ENCODE measurements at places on chromosomes 2 and 18.

GRCh38 chr2:174878537-174879147 lies 114.4 kb upstream of the CHRNA1 start:
- DNase-seq, result no peak

DNA sequence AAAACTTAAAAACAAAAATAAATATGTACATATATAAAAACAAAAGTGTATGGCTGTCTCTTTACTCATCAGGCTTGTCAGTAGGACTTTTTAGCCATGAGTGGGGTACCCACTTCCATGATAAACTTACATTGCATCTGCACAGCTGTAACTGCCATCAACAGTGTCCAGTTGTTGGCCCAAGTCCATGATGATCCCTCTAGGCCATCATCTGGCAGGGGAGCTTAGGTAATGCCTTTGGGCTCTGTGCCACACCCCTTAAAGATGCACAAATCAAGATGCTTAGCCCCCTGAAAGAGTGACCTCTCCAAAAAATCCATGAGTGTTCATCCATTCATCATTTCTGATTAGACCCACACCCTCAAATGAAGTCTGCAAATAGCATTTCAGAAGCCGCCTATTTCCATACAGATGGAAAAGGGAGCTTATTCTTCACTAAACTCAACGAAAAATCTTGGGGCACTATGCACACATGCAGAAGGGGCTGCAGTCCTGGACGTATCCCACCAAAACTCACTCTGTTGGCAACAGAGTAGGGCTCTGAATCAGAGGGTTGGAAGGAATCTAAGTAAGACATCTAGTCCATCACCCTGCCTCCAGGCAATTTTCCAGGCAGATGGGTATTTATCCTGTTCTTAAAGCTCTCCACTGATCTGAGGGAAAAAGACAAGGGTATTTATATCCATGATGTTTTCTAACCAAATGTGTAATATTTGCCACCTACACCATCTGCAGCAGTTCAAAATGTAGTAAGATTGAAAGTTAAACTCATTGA lies 691.0 kb downstream of the ZEB2 start:
- DNase-seq, result no peak

DNA sequence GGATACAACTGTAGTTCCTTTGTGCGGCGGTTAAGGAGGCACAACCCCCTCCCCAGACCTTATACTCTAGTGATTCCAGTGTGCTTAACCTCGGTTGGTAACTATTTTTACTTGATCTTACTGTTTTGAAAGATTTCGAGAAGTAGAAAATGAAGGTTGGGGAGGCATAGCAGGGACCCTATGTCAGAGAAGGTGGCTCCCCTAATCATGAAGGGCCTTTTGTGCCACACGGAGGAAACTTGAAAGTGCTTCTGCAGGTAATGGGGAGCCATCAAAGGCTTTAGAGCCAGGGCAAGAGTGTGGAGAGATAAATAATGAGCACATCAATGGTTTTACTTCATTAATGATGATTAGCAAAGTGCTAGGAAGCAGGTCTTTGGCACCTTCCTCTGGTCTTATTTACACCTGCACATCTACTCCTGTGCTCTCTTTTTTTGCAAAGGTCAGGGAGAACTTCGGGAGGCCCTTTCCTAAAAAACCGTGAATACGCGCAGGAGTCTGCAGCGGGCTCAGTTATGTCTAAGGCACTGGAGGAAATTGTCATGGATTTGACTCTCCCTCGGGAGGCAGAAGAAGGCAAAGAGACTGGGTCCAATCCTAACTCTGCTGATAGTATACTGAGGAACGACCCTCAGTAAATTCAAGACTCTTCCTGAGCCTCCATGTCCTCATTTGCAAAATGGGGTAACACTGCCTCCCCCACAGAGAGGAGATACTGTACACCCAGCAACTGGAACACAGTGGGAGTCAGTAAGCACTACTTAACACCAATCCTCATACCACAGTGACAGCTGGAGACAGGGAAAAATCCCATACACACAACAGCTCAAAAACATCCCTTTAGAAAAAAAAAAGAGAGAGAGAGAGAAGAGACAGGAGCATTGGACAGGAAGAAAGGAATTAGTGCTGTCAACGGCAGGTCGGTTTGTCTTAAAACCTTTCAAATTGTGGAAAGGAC lies 81.6 kb downstream of the DDX1 start:
- DNase-seq, result no peak

DNA sequence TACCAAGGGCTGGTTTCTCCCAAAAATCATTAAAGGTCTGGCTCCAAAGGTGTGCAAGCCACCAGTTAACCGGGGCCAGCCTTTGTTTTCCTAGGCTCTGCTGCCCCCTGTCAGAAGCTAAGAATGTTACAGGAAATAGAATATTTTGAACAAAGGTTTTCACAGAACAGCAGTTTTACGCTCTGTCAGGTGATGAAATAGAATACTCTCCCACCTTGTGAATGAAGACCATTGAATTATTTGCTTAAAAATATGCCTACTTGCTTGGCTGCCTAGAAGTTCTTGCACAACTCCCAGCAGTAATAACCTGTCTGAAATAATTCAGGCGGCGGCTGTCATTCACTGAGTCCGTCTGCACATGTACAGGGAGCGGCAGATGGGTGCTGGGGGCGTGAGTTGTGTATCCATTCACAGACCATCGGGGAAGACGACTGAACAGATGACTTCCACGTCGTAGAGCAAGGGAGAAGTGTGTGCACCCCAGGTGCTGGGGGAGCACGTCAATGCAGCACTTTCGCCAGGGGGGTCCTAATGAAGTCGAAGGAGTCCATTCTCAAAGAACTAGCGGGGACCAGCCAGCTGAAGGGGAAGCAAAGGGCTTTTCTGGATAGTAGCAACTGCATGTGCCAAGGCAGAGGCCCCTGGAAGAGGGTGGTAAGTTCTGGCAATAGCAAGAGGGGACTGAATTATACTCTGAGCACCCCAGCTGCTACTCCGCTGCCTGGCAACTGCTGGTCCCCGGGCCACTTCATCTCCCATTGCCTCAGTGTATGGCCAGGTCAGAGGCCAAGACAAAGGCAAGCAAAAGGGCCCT lies 56.1 kb downstream of the SF3B1 start:
- peak; percentile 48 for DNase-seq

DNA sequence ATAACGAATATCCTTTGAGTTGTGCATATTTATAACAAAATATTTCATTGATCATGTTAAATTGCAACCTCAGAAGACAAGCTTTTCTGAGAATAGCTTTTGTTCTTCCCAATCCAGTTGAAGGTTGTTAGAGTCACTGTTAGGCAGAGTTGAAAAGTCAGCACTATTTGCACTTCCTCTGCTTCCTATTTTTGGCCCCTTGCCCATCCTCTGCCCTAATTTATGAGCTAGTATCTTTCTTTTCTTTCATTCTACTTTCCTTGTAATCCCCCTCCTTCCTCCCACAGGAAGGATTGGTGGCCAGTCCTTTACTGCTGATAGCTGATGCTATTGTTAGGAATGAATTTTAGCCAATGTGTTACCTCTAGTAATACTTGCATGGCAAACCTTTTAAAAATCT lies 4.9 kb downstream of the RALB start:
- DNase-seq, result no peak

DNA sequence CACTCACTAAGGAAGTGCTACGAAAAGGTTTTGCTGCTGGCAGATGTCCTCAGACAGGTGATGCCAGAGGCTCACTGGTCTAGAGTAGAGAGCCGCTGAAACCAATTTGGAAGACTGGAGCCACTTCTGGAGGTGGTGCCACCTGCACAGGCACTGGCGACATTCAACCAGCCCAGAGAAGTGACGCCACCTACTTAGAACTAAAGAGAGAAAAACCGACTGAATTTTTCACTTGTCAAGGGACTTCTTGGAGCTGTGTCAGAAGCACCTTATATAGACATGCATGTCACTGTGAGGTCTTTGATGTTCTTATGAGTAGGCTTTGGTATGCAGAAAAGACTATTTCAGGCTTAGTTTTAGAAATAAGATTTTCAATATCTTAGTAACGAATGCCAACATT lies 71.4 kb downstream of the BOD1L2 start:
- no peak for DNase-seq

DNA sequence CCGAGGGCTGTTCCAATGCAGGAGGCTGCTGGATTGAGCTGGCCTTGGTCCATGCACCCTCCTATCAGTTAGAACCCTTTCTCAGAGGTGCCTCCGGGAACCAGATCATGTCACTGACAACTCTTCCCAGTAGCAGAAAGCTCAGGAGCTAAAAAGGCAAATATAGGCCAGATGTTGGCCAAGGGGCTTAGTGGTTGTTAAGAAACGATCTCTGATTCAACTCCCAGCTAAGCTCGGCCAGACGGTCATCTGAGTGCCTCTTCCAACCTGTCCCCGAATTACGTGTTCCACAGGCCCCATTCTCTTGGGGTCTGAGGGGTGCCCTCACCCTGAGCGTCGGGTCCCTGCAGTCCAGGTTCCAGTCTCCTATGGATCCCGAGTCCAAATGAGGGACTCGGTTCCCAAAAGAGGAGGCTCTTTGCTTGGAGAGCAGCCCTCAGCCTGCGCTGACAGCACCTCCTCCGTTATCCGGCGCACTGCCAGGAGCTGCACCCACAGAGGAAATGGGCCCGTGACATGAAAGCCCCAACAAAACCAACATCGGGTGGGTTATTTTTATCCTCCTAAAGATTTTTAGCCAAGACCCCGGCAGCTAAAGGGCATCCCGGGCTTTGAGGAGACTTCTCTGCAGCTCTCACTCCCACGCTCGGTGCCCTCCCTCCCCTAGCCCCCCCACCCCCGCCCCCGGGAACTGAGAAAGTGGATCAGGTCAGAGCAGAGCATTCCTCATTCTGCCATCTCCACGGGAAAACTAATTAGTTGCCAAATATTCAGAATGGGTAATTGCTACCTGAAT lies 106.6 kb upstream of the ID2 start:
- no peak for DNase-seq

DNA sequence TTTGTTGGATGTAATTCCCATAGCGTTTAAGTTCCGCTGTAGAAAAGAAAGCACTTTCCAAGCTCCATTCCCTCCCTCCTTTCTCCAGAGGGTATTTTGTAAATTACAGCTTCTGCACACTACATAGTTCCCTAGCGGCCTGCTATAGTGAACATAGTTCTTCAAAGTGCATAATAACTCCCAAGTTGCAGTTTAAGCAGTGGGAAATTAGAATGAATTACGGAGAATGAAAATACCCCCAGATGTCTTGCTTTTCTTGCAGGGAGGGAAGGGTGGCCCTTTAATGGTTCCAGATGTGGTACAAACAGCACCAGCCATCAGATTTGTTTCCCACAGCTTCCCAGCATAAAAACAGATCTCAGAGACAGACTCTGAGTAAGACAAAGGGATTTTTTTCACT lies 893.9 kb downstream of the SUCLG1 start:
- no peak for DNase-seq

DNA sequence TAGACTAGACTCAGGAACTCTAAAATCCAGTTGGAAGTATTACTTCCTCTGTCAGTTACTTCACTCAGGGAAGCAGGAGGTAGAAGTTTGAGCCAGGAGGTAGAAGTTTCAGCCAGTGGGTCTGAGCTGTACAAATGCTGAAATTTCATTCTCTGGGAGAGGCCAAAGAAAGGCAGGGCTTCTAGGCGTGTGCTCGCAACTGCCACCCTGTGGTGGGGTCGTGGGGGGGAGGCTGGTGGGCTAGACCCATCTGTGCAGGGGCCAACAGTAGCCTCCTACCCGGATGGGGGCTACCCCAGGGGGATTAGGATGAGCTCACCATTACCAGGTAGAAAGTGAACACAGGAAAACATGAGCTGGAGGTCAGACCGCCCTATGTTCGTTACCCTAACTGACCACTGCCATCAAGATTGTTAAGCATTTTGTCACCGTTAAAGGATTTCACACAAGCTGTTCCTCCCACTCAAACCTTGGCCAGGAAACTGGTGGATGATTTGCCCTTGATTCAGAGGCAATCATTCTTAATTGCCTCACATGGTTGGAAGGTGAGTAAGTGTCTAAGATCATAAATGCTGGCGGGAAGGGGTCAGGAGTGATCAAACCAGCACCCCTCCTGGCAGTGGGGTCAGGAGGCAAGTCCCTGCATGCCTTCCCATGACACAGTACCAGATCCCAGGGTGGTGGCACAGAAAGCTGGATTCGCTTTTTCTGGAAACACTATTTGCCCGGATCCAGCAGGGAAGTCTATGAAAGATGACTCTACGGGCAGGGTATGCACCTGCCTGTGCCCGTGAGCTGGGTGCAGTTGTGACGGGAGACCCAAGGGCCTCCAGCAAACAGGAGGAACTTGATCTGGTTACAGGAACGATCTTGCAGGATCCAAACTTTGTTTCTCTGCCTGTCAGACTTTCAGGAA lies 5.2 kb upstream of the FHL2 start:
- peak; percentile 93 for DNase-seq

DNA sequence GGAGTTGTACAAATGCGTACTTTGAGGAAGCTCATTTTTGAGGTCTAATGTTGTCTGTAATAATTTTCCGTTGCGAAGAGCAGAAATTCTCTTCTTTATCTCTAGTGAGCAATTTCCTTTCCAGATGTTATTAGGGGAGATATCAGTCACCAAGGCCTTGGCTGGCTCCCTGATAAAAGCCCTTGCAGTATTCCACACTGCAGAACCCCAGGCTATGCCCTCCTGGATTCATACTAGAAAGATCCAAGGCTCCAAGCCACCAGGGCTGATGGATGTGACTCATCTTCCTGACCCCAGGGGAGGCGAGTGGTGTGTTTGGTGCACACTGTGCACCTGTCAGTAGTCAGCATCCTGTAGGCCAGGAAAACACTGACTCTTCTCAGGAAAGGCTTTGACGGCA lies 34.7 kb downstream of the INO80C start:
- no peak for DNase-seq

DNA sequence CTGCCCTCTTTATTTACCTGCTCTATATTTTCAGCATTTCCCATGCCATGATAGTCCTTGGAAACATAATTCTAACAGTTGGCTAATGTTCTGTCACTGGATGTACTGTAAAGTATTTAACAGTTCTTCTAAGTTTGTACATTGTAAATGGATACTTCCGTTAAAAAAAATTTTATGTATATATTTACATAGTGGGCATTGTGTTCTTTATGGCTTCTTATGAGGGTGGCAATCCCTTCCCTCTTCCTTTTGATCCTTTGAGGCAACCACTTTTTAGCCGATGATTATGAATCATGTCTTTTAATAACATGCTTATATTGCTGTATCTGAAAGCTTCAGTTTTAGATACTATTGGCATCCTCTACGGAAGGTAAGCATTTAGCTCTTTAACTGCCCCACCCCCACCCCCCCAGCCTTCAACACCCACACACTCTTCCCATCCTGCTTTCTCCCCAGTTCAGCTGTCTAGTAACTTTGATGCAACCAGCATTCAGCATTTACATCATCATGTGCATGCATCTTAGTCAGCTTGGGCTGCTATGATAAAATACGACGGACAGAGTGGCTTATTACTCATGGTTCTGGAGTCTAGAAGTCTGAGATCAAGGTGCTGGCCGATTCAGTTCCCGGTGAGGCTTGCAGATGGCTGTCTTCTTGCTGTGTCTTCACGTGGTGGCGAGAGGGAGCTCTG lies 21.0 kb upstream of the EDAR start:
- DNase-seq, result no peak

- DNase-seq, result no peak
Observed at GRCh38 chr2:62938126-62938525, 112.5 kb upstream of the OTX1 start.

DNA sequence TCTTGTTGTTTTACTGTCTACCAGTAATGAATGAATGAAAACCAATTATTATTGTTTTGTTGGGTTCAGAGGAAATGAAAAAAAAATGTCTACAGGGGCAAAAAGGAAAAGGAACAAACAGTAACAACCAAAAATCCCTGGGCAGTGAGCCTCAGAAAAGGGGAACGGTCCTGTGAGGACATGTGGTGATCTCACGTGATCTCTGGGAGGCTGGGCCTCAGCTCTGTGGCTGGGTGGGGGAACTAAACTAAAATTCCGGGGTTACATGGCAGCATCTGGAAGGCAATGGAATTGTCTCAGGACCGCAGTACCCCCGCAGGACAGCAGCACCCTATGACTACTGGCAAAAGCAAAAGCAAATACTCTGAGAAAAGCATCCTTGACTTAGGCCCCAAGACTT lies 80.1 kb downstream of the AFF3 start:
- no peak for DNase-seq

Data from SW 1271 (cell line).